ENCODE measurements at places on chromosomes 1 and 21.

DNA sequence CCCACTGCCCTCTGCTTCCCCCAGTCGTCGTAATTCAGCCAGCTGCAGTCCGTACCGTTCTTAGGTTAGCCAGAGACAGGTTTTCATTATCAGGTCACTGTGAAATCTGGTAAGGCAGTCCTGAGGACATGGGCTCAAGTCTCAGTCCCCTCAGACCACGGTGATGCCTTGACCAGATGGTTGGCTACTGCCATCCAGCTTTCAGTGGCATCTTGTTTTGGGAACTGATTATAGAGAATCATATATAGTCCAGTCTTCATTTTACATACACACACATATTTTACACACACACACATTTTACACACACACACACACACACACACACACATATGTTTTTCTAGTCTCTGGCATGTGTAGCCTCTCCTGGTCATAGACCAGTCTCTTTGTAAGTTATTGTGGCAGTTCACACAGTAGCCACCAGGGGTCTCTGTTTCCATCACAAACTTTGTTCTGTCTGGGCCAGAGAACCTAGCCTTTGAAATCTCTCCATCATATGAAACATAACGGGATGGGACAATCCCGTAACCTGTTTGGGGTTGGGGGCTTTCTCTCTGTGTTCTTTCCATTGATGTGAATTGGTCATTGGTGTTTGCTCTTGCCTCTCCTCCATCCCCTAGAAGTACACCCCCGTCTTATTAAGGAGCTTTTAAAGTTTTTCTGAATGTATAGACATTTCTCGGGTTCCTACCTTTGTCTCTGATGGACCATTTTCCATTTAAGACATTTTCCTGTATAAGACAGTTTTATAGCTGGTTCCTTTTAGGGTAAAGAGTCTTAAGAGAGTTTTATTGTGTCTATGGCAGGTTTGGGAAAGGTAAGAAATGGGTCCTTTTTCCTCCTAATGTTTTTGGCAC lies 8.4 kb upstream of the IKBKE start:
- no peaks in the 10 kb centered on the region for H3K27me3 ChIP-seq
- H3K4me3 ChIP-seq: no peak overlapping the region
- peaks cover 36% of the 10 kb centered on the region for H3K36me3 ChIP-seq
- H3K4me1 ChIP-seq: peaks cover 2% of the 10 kb centered on the region

GRCh38 chr1:109499661-109500536 lies 6.0 kb downstream of the CYB561D1 start:
- H3K27me3 ChIP-seq: no peaks in the 10 kb centered on the region
- peaks cover 42% of the 10 kb centered on the region for H3K36me3 ChIP-seq
- DNase-seq: peak; percentile 69
- H3K4me1 ChIP-seq: peaks cover 34% of the 10 kb centered on the region

GRCh38 chr1:192952646-192953045 lies 106.5 kb downstream of the UCHL5 start:
- H3K27me3 ChIP-seq: no peaks in the 10 kb centered on the region
- DNase-seq: peak; percentile 33
- peaks cover 5% of the 10 kb centered on the region for H3K36me3 ChIP-seq

DNA sequence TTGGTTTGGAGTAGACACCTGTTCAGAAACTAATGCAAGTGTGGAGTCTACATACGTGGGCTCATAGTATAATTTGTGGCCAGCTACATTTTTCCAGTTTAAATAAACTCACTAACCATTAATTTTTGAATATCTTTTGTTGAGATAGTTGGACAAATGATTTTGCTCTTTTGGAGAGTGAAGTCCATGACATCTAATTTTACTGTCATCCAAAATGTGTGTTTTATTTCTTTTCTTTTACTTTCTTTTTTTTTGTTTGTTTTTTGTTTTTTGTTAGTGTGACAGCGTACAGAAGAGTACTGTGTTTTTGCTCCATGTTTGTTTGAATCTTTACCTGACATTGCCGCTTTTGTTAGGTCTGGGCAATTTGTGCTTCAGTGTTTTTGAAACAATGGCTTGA lies 5.0 kb downstream of the RBM15 start:
- no peak overlapping the region for H3K27ac ChIP-seq
- peak overlapping the region; percentile 2 for H3K4me3 ChIP-seq
- H3K36me3 ChIP-seq: peaks cover 72% of the 10 kb centered on the region
- no peak for DNase-seq
- no peaks in the 10 kb centered on the region for H3K27me3 ChIP-seq

DNA sequence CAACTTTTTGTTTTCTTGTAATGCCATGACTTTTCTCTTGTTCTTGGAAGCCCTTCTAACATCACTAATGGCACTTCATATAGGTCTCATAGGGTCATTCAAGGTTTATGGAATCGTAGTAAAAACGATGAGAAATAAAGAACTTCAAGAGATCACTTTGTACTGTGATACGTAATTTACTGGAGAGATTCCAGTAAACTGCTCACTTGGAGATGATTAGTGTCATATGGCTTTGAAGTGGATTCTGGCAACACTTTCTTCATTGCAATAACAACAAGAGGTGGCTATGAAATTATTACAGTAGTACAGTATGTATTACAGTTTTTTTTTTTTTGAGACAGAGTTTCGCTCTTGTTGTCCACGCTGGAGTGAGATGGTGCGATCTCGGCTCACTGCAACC lies 103.4 kb downstream of the RUSC1 start:
- H3K27me3 ChIP-seq: no peaks in the 10 kb centered on the region
- DNase-seq: no peak
- H3K36me3 ChIP-seq: peaks cover 18% of the 10 kb centered on the region
- no peak overlapping the region for H3K27ac ChIP-seq
- no peaks in the 10 kb centered on the region for H3K4me1 ChIP-seq

GRCh38 chr1:246068217-246068512 lies 438.9 kb downstream of the SMYD3 start:
- no peak overlapping the region for H3K4me3 ChIP-seq
- no peak overlapping the region for H3K27ac ChIP-seq
- peaks cover 5% of the 10 kb centered on the region for H3K4me1 ChIP-seq
- H3K36me3 ChIP-seq: no peaks in the 10 kb centered on the region
- no peaks in the 10 kb centered on the region for H3K27me3 ChIP-seq
- no peak for DNase-seq

DNA sequence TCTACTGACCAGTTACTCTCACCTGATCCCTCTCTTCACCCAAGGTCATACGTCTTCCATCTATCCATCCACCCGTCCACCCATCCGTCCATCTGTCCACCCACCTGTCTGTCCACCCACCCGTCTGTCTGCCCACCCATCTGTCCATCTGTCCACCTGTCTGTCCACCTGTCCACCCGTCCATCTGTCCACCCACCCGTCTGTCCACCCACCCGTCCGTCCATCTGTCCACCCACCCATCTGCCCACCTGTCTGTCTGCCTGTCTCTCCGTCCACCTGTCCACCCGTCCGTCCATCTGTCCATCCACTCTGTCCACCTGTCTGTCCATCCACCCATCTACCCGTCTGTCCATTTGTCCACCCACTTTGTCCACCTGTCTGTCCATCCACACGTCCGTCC lies 11.8 kb upstream of the KIF26B start:
- H3K27me3 ChIP-seq: peaks cover 14% of the 10 kb centered on the region
- DNase-seq: no peak
- no peaks in the 10 kb centered on the region for H3K36me3 ChIP-seq
- H3K27ac ChIP-seq: no peak overlapping the region
- H3K4me1 ChIP-seq: no peaks in the 10 kb centered on the region

DNA sequence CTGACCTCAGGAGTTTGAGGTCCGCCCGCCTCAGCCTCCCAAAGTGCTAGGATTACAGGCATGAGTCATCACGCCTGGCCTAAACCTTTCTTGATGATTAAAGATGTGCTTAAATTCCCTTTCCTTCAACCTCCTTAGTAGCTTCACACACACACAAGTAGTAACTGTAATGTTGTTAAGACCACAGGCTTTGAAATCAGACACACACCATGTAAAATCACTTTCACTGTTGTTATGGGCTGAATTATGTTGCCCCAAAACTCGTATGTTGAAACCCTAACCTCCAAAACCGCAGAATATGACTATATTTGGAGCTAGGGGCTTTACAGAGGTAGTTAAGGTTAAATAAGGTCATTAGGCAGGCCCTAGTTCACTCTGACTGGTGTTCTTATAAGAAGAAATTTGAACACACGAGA lies 180.2 kb downstream of the NR5A2 start:
- no peak overlapping the region for H3K27ac ChIP-seq
- H3K4me1 ChIP-seq: no peaks in the 10 kb centered on the region
- no peak for DNase-seq
- H3K36me3 ChIP-seq: no peaks in the 10 kb centered on the region
- no peaks in the 10 kb centered on the region for H3K27me3 ChIP-seq

DNA sequence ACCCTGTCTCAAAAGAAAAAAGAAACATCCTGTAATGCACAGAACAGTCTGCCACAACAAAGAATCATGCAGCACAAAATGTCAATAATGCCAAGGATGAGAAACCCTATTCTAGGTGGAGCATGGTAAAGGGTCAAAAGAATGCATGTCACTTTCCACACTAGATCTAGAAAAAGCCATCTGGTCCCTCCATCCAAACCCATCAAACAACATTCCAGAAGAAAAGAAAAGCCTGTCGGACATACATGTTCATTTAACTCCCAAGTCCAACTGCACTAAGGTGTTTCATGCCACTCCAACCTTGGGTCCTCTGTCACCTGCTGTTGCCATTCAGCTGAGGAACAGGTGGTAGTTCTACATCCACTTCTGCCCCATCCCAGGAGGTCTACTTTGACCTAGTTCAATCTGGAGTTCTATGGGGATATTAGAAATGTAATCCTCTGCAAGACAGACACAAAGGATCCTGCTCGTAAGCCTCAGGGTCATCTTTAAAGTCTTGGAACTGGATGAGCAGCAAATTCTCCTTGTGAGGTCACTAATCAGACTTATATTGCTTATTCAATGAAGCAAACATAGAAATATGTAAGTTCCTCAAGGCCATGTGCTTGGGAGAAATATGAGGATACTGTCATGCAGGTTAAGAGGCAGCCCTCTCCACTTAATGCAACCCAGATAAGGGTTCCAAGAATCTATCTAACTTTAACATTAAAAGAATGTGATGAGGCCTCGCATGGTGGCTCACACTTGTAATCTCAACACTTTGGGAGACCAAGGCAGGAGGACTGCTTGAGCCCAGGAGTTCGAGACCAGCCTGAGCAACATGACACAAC lies 3.7 kb downstream of the DEDD start:
- no peak for DNase-seq
- peaks cover 1% of the 10 kb centered on the region for H3K4me1 ChIP-seq
- peaks cover 15% of the 10 kb centered on the region for H3K36me3 ChIP-seq
- H3K4me3 ChIP-seq: no peak overlapping the region
- H3K27me3 ChIP-seq: no peaks in the 10 kb centered on the region

DNA sequence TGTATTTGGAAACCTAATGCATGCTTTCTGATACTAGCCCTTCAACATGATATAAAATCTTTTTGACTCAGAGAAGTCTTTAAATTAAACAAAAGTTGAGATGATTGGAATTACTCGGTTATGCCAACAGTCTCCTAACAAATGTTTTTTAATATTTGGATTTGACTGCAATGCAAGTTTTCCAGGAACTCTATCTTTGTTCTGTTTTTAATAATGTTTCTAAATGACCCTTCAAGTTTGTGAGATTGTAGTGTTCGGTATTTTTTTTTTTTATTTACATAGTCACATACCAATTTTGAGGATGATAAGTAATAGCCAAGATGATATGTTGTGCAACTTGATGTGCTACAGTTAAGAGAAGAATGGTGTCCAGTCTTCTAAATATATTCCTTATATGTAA lies 258.0 kb downstream of the FMN2 start:
- H3K27me3 ChIP-seq: no peaks in the 10 kb centered on the region
- H3K4me1 ChIP-seq: peaks cover 3% of the 10 kb centered on the region
- no peak overlapping the region for H3K4me3 ChIP-seq
- H3K27ac ChIP-seq: no peak overlapping the region

GRCh38 chr1:7810395-7810794 lies 26.3 kb downstream of the PER3 start:
- H3K27me3 ChIP-seq: no peaks in the 10 kb centered on the region

DNA sequence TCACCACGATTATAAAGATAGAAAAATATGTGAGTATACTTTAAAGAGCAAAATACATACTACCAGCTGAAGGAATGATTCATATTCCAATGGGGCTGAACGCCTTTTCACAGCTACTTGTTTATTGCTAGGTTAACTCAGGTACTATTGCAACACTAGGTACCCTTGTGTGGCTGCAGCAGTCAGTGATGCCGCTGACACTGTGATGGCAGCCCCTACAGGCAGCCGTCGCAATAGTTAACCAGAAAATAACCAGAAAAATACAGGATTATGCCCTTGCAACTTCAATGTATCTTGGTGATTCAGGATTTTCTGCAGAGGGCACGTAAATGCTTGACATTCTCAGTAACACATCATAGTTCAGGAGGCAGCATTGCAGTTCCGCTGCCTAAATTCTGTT lies 1.6 kb upstream of the MARK1 start:
- DNase-seq: peak; percentile 9
- H3K27ac ChIP-seq: no peak overlapping the region
- H3K4me1 ChIP-seq: peaks cover 6% of the 10 kb centered on the region
- H3K27me3 ChIP-seq: peaks cover 9% of the 10 kb centered on the region
- no peaks in the 10 kb centered on the region for H3K36me3 ChIP-seq
- H3K4me3 ChIP-seq: no peak overlapping the region

GRCh38 chr21:22758478-22758877 lies 1760.3 kb downstream of the NCAM2 start:
- H3K27ac ChIP-seq: no peak overlapping the region
- DNase-seq: no peak
- H3K4me1 ChIP-seq: no peaks in the 10 kb centered on the region
